PC-3 (cell line): ENCODE measurements at places on chromosomes 1 and 21.
A peak's percentile ranks its signal among the peaks of the same experiment; 100 is the strongest.

DNA sequence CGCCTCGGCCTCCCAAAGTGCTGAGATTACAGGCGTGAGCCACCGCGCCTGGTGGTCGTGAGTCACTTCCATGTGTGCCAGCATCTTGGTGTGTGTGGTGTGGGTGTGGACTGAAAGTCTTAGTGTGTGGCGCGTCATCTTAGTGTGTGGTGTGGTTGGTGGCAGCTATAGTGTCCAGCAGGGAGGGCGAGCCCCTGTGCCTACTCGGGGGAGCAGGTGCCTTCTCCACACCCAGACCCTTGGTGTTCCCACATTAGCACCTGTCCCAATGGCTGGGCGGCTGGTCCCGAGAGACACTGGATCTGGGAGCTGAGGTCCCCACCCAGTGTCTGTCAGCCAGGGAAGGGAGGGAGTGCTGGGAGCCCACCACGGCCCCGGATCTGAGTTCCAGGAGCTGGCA lies 2.8 kb downstream of the SCNN1D start:
- peak; percentile 90 for DNase-seq

DNA sequence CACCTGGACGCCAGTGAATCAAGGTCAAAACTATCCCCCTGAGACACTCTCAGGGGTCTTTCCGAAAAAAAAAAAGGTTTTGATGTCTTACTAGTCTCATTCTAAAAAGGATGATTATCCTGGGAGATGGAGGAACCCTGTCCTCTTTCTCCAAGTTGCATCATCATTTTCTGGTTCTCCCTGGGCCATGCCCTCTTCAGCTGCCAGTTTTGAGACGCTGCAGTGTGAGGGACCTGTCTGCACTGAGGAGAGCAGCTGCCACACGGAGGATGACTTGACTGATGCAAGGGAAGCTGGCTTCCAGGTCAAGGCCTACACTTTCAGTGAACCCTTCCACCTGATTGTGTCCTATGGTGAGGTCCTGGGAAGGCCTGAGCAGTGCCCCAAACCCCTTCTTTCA lies 3.5 kb downstream of the FCRLA start:
- no peak for DNase-seq

DNA sequence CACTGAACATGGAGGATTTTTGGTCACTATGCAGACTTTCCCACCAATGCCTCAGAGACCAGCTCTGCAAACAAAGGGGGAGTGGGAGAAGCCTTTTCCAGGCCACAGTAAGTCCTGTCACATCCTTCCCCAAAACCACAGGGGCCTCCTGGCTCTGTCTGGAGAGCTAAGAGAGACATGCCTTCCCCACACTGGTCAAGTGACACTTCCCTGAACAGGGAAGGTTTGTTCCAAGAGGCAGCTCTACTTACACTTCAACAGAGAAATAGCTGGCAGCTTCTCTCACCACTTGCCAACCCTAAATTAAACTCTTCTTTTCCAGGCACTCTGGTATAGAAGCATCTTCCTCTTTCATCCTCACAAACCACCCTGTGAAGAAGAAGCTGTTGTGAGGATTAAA lies 39.7 kb downstream of the EDN2 start:
- DNase-seq: no peak

GRCh38 chr1:99003581-99004253 lies 944 bp downstream of the PLPPR5 start:
- DNase-seq: no peak

- DNase-seq: no peak
These were observed 71.5 kb upstream of the ACTL8 start for GRCh38 chr1:17683598-17683997.

DNA sequence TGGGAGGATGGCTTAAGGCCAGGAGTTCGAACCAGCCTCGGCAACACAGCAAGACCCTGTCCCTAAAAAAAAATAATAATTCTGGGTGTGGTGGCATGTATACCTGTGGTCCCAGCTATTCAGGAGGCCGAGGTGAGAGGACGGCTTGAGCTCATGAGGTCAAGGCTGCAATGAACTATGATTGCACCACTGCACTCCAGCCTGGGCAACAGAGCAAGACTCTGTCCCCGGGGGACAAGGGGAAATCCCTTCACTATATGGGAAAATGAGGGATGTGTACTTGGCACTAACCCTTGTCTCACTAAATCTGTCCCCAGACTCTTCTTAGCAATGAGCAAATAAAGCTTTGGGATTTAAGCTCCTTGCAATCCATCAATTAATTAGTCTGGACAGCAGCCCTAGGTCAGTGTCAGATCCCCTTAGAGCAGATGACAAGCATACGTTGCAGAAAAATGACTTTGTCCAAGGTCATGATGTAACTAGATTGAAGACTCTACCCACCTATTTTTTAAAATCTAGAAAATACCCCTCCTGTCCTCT lies 9.4 kb downstream of the KDM5B start:
- DNase-seq: no peak

GRCh38 chr1:116066868-116067565 lies 44.2 kb upstream of the MAB21L3 start:
- no peak for DNase-seq

GRCh38 chr1:14728516-14728915 lies 130.0 kb downstream of the KAZN start:
- no peak for DNase-seq

GRCh38 chr1:19439464-19440171 lies 45.7 kb downstream of the CAPZB start:
- DNase-seq: no peak

DNA sequence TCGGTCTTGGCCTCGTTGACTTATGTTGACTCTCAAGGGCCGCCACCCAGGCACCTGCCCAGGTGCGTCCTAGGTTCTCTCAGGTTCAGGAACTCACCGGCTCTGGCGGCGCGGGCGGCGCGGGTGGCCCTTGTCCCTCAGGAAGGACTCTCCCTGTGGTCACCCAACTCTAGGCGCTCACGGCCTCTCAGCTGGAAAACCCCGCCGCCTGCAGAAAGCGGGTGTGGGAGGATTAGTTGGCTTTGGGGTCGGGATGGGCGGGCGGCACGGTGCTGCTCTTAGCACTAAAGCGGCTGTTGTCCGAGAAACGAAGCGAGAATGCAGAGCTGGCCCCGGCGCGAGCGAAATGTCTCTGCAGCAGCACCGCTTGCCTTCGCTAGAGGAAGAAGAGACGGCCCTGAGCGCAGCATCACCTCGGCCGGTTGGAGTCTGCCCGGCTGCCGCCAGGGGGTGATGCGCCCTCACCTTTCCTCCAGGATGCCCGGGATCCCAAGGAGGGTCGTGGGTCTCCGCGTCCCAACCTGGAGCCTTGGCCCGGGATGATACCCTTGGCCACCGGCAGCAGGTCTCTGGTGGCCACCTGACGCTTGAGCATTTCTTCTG lies 8.1 kb upstream of the TADA1 start:
- DNase-seq: no peak

GRCh38 chr1:211775170-211775569 lies 55.4 kb downstream of the LPGAT1 start:
- DNase-seq: no peak

DNA sequence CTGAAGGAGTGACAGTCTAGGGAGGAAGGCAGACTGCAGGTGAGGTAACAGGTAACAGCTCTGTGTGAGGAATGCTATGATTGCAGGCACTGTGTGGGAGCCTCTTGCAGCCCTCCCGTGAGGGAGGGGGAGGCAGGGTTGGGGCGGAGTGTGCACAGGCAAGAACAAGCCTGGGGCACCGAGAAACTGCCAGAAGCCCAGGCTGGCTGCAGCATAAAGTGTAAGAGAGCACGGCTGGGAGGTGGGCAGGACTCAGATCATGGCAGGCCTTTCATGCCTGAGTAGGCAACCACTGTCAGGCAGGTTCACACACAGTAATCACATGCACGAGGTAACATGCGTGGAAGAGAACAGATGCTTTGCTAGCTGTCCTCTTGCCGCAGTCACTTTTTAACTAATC lies 11.3 kb upstream of the RHEX start:
- no peak for DNase-seq

DNA sequence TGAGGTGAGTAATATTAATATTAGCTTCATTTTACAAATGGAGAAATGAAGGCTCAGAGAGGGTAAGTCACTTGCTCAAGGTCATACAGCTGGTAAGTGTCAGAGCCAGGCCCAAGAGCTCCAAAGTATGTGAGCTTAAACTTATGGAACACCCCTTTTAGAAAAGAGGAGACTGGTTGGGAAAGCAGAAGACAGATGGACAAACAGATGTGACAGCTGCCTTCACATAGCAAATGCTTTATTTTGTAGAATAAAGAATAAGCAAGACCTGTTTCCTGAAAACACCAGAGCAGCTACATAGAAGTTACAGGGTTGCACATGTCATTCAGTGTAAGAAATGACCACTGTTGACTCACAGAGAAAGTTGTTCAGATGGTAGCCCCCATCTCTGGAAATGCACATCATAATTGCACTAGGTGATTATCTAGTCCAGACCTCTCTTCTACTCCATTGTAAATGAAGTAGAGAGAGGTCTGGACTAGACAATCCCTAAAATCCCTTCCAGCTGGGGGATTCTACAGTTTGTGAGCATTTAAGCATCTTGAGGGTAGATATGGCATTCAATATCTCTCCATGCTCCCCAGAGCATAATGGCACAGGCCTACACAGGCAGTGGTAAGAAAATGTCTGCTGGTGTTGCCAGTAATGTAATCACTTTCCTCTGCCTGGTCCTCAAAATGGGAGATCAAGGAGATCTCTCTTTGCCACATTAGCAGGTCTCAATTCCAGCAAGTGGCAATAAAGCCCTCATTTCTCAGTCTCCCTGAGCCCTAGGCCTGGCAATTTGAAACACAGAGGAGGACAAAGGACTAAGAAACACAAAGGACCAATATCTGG lies 188.2 kb upstream of the FGGY start:
- no peak for DNase-seq

DNA sequence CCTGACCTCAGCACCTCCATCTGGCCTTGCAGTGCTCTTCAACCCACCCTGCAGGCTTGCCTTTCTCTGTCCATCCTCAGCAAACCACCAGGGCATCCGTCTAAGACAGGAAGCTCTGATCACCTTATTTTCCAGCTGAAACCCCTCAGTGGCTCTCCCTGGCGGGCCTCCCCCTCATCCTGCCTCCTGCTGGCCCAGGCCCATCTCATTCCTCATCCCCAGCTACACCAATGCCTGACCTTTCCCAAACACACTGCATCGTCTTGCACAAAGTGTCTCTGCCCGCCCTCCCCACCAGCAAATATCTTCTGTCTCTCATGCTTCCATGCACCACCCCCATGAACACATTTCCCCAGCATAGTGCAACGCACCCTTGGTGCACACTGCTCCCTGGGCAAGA lies 205.0 kb downstream of the TOMM20 start:
- no peak for DNase-seq

DNA sequence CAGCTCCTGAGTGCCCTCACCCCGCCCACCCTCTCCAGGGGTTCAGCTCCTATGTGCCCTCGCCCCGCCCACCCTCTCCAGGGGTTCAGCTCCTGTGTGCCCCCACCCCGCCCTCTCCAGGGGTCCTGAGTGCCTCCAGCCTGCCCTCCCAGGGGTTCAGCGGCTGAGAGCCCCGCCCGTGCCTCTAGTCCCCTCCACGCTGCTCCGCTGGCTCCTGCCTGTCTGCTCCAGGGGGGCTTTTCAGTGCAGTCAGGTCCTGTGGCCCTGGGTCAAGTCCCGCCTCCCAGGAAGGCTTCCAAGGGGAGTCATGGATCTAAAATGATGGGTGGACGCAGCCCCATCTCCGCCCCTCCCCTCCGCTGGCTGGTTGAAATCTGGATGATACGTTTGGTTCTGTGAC lies 33.8 kb downstream of the SLX9 start:
- DNase-seq: no peak

- peak; percentile 14 for DNase-seq
These were observed 499.2 kb downstream of the OMA1 start for GRCh38 chr1:58047265-58047858.

GRCh38 chr1:15104768-15105167 lies 48.8 kb upstream of the TMEM51 start:
- no peak for DNase-seq

DNA sequence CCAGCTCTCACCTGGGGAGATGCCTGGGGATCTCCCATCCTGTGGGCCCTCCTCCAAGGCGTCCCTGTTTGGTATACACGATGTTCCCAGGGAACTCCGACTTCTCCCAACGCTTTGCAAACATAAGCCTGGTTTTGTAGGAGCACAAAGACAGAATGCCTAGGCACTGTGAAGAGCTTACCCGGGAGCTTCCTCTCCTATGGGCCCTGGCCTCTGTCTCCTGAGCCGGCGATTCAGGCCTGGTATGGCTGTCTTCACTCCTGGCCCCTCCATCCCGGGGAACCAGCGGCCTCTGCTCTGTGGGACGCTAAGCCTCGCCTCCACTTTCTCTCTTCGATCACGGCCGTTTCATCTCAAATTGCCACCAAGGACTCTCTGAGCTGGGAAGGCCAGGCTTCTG lies 59.6 kb upstream of the ACTRT2 start:
- DNase-seq: no peak

- DNase-seq: no peak
These were observed 311.2 kb downstream of the VAV3 start for GRCh38 chr1:107653765-107654164.

DNA sequence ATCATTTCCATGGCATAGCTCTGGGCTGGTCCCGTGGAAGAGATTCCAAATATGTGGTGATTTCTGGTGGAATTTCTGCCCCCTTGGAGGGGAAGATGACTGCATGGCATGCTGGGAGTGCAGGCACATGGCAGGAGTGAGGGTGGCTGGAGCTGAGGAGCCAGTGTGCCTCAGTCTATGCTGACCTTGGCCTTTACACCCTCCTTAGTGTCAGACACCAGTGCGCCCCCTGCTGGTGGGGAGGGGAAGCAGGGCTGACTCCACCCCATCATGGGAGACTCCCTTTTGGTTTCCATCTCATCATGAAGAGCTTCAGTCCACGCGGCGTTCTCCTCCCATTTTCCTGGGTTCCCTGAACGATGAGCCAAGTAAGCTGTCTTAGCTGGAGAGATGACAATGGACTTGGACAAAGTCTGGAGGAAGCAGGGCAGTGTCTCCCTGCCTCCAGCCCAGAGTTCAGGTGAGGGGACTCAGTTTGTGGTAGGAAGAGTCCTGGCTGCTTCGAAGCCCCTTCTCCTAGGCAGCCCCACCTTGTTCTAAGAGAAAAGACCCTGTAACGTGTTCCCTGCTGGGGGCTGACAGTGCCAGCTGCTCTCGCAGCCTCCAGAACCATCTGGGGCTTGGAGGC lies 10.3 kb downstream of the ALX3 start:
- DNase-seq: peak; percentile 58

GRCh38 chr1:5644281-5645134 lies 347.7 kb downstream of the NPHP4 start:
- DNase-seq: no peak

- DNase-seq: peak; percentile 66
These were observed 58.7 kb upstream of the RGS1 start for GRCh38 chr1:192516776-192517297.
